ENCODE measurements at places on chromosomes 1 and 21.

DNA sequence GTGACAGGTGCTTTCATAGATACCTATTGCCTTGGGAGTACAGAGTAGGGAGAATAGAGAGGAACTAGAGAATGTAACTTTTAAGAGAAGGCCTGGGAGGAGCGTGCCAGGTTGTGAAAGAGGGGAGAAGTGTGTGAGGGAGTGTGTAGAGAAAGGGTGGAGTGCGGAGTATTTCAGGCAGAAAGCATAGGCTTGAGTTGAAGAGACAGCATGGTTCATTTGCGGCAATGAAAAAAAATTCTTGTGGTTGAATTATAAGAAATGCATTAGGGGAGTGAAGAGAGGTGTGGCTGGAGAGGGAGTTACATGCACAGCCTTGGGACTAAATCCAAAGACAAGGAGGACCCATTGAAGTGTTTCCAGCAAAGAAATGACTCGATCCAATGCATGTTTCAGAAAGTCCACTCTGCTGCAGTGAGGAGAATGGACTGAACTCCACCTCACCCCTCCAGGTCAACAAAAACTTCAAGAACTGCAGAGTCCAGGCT lies 81.7 kb upstream of the ADAM30 start:
- DNase-seq = peak; percentile 64

DNA sequence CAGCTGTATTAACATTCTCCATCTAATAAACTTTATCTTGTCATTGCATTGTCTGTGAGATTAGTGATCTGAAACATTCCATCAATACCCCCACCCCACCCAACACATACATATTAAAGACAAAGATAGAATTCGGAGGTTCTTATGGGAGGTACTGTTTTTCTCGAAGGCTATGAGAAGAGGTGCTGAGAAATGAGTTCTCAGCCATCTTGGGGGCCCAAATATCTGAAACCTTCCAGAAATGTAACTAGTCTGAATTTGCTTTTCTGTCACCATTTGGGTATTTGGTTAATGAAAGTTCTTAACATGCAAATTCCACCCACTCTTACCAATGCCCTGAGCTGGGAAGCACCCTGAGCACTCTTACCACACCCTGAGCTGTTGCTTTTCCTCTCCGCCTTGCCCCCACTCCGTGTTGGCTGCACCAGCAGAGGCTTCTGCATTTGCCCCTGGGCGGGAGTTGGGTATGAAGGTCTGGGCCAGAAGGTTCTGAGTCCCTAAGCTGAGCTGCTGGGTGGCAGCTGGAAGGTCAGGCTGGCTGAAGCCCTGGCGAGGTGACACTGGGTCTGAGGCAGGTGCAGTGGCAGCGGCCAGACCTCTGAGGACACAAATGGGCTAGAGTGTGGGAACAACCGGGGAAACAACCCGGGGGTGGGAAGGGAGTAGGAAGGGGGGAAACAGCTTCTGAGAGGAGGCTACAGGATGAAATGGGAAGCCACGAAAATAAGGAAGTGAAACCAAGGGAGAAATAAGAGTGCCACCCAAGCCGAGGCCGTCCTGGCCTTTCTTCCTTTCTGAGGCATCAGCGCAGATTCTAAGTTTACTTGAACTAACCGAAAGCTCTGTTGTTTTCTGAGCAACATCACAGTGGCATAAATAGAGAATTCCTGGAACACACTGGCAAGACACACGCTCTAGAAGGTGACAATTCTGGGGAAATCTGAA lies 26.3 kb upstream of the IER5 start:
- no peak for DNase-seq

GRCh38 chr1:170407581-170407980 lies 124.4 kb upstream of the GORAB start:
- peak; percentile 35 for DNase-seq

GRCh38 chr1:67307251-67308060 lies at the start of gene IL12RB2:
Gene IL12RB2, plus strand, starts transcription at chr1:67307873. Its CDS starts 12,496 bp downstream, at chr1:67320369.
- DNase-seq = no peak

- DNase-seq = no peak
Observed at GRCh38 chr1:166322470-166322869, 155.7 kb upstream of the FAM78B start.
